Renal cortical epithelial cell (primary cell): ENCODE measurements at places on chromosomes 16 and 17. TPM values are rescaled to one million over a fixed set of nuclear protein-coding genes. Genes with fewer than 3 reads are reported as not detected.

SLC16A13 gene
- total RNA-seq: 0.99 and 1.0 TPM in 2 replicates

RAB11FIP4 gene
- total RNA-seq: 16.5 and 18.9 TPM in 2 replicates

SIRT7 gene
- total RNA-seq: 17.9 and 20.4 TPM in 2 replicates

DNAJC7 gene
- total RNA-seq: 67.6 and 107 TPM in 2 replicates

IL17C gene
- total RNA-seq: not detected in 2 replicates

CCL4 gene
- not detected in 2 replicates for total RNA-seq

RNU2-1 gene
- not detected in 2 replicates for total RNA-seq

JPH3 gene
- total RNA-seq: 0.35 and 0.50 TPM in 2 replicates

PIGS gene
- 70.0 and 114 TPM in 2 replicates for total RNA-seq

MLST8 gene
- 16.7 and 22.2 TPM in 2 replicates for total RNA-seq

WNT3 gene
- total RNA-seq: 1.4 and 1.9 TPM in 2 replicates

ALDH3A2 gene
- total RNA-seq: 17.0 and 37.6 TPM in 2 replicates

RAMP2 gene
- total RNA-seq: not detected in 2 replicates

NACA2 gene
- total RNA-seq: not detected in 2 replicates

MT1X gene
- total RNA-seq: 63.2 and 75.2 TPM in 2 replicates

RHBDL1 gene
- 0.94 and 1.6 TPM in 2 replicates for total RNA-seq

BLMH gene
- 16.5 and 42.1 TPM in 2 replicates for total RNA-seq

TCAP gene
- total RNA-seq: 0.25 TPM in 1 of 2 replicates, not detected in the other

CIITA gene
- under 0.01 and 0.65 TPM in 2 replicates for total RNA-seq

PRRT2 gene
- total RNA-seq: 0.25 and 0.35 TPM in 2 replicates

MAF gene
- total RNA-seq: 5.2 and 8.0 TPM in 2 replicates

ALOX15B gene
- total RNA-seq: 0.20 and 2.1 TPM in 2 replicates

SLFN13 gene
- total RNA-seq: 3.1 and 9.2 TPM in 2 replicates

KRTAP1-5 gene
- not detected in 2 replicates for total RNA-seq

TMEM114 gene
- not detected in 2 replicates for total RNA-seq

CTRB1 gene
- not detected in 2 replicates for total RNA-seq

OR4D1 gene
- total RNA-seq: not detected in 2 replicates

NDEL1 gene
- total RNA-seq: 31.8 and 38.0 TPM in 2 replicates

CCP110 gene
- total RNA-seq: 7.5 and 19.4 TPM in 2 replicates

KRT36 gene
- total RNA-seq: not detected in 2 replicates

TM4SF5 gene
- not detected in 2 replicates for total RNA-seq

TRPV2 gene
- total RNA-seq: 5.4 and 14.5 TPM in 2 replicates

TMEM88 gene
- 0.65 TPM in 1 of 2 replicates, not detected in the other for total RNA-seq

XAF1 gene
- total RNA-seq: 6.9 and 15.1 TPM in 2 replicates

TEPSIN gene
- total RNA-seq: 9.4 and 14.0 TPM in 2 replicates

ELMO3 gene
- total RNA-seq: 3.1 and 20.1 TPM in 2 replicates

MYLK3 gene
- 0.50 TPM in 1 of 2 replicates, not detected in the other for total RNA-seq
